Hindlimb muscle (tissue), 1 donor: ENCODE measurements at places on chromosomes 3 and 15.
A peak's percentile ranks its signal among the peaks of the same experiment; 100 is the strongest.

GRCh38 chr3:133937756-133938601 is 42.3 kb upstream of the RAB6B start:
- DNase-seq, result peak; percentile 66

GRCh38 chr3:55014081-55014480 is 86.2 kb upstream of the LRTM1 start:
- no peak for DNase-seq

DNA sequence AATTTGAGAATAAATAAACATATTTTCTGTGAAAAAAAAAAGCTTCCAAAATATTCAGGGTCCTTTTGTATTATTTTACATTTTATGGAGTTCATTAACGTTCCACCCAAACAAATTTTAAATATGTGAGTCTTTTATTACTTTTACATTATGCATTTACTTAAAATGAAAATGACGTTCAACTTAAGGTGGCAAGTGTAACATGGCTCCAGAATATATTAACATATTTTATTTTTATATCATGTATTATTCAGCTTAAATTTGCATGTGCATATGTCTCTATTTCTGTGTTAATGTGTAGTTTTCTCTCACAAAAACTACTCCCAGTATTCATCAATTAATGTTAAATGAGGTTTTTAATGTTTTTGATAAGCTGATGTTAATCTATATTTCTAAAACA is 243.6 kb upstream of the CNTN3 start:
- DNase-seq, result no peak

GRCh38 chr3:64408770-64409169 is 183.5 kb upstream of the PRICKLE2 start:
- DNase-seq, result no peak

DNA sequence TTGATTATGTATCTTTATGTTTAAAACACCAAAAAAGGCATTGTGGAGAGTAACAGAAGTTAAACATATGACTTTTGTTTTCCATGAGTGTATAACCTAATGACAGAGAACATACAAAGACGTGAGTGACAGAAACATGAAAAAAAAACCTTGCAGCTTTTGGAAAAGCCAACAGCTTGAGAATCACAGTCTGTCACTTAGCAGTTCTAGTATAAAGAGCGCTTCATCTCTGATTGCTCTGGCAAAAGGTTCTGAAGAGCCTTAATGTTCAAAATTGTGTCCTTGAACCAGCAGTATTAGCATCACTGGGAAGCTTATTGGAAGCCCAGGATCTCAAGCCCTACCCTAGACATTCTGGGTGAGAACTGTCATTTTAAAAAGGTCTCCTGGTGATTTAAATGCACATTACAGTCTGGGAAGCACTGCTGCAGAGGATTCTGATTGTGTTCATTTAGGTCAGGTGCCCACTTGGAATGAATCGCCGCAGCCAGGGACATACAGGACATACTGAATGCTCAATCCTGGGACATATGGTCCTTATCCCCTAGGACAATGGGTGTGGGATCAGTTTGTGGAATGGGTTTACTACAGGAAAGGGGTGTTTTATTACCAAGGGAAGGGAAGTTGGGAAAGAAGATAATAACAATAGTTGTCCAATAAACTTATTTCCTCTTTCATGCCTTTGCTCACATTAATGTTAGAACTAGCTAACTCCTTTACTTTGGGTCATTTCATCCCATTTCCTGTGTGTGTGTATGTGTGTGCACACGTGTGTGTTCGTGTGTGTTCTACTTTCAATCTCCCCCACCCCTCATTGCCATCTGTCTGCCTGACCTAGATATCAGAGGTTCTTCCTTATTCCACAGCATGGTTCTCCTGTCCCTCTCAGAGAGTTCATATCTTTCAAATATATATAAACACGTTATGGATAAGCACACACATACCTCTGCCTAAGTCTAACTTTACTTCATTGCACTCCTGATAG is 55.0 kb downstream of the LRRC49 start:
- DNase-seq, result no peak

- no peak for DNase-seq
Measured at GRCh38 chr3:171953301-171954022, 85.9 kb upstream of the FNDC3B start.

- no peak for DNase-seq
Measured at GRCh38 chr15:47035475-47036406, 681.6 kb upstream of the SEMA6D start.

GRCh38 chr3:155876503-155876902 is 6.1 kb downstream of the GMPS start:
- DNase-seq, result no peak

GRCh38 chr3:53970661-53971060 is 79.0 kb upstream of the SELENOK start:
- no peak for DNase-seq

- no peak for DNase-seq
Measured at GRCh38 chr3:119235151-119235550, 5.5 kb downstream of the B4GALT4 start.

GRCh38 chr3:151976211-151977050 is 103.0 kb downstream of the SUCNR1 start:
- DNase-seq, result no peak

DNA sequence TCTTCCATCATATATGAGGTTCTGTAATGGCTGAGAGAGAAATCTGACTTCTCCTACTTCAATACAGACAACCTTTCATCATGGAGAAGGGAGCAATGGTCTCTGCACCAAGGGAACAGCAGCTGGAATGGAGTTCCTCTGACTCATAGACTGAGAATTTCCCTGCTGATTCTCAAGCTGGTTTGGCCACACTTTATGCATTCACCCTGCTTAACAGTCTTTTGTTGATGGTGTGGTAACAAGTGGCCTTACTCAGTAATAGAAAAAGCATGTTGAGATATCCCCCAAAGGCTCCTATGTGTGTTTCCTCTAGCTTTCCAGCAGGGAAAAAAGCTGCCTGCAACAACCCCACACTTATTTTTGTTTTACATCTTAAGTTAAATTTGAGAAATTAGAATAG is 138.1 kb downstream of the GREM1 start:
- no peak for DNase-seq

- DNase-seq, result no peak
Measured at GRCh38 chr3:31705736-31706135, 173.0 kb downstream of the STT3B start.

GRCh38 chr15:90883526-90883975 is 753 bp upstream of the FES start:
- DNase-seq, result no peak

DNA sequence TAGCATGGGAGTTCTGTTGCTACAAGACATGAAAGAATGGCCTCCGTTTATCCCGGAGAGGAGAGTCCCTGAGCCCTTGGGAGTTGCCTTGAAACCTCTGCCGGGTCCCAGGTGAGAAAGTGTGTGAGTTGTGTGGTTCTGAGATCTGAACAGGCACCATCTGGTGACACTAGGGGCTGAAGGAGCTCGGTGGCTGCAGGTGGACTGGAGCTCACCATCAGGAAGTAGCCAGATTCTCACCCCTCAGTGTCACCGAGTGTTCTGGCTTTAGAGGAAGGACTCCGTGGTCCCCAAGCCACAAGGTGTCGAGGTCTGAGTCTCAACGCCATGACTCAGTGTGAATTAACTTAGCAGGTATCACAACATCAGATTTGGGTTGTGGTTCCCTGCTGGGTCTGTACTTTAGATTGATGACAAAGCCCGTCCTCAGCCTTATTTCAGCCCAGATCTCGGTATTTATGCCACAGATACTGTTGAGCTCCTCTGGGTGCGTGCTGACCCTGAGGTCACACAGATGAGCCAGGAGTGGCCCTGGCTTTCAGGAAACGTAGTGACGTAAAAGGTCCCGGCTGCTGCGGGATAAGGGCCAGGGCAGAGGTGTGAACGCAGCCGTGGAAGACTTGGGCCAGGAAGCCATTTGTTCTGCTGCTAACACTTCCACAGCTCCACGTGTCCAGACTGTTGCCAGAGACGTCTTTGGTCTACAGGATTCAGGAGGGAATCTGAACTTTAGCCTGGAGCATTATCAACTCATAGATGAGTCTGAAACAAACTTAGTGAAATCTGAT is 54.4 kb downstream of the PGPEP1L start:
- no peak for DNase-seq
